Ascending aorta (tissue), 2 donors: ENCODE measurements at places on chromosomes 1 and 21. TPM values are rescaled to one million over a fixed set of nuclear protein-coding genes. Genes with fewer than 3 reads are reported as not detected.

The CAPN2 gene
- total RNA-seq: 178 TPM

DNA sequence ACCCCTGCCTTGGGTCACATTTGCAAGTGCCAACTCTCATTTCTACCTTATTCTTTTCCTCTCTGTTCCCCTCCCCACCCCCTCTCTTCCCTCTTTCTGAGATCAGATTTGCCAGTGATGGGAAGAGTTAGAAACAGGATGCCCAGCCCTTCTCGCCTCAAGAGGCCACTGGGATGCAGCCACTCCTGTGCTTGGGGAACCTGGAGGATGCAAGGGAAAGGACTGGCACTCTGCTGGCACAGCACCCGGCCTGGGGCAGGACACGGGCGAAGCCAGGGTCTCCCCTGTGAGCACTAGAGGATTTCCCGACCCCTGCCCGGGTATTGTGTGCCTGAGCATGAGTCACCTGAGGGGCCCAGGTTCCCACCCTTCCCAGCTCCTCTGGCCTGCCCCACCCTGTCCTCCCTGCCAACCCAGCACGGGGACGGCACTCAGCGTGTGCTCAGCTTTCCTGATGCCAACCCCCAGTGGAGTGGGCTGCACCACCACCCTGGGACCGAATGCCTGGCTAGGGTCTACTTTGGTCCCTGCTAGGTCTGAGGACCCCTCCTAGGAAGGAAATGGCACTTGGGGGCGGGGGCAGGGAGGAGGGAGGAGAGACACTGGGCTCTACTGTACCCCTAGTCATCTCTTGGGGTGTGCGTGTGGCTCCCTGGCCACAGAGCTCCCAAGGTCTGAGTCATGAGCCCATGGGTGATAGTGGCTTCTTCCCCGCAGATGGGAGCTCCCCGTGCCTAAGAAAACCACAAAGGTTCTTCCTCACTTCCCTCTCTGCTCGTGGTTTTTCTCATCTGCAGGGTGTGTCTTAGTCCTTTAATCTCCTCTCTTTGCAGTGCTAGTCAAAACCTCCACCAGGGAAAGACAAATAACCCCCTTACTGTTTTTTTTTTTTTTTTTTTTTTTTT, 12.4 kb downstream of the LMNA start:
- peak overlapping the region; percentile 97 for H3K27ac ChIP-seq
- peaks cover 15% of the 10 kb centered on the region for H3K36me3 ChIP-seq
- peak overlapping the region; percentile 24 for H3K4me3 ChIP-seq
- DNase-seq: peak; percentile 84

The DYNLT5 gene
- total RNA-seq: 1.2 TPM

GRCh38 chr1:61620536-61620935, 104.4 kb downstream of the TM2D1 start:
- no peaks in the 10 kb centered on the region for H3K36me3 ChIP-seq
- DNase-seq: no peak
- H3K4me1 ChIP-seq: no peaks in the 10 kb centered on the region
- no peak overlapping the region for H3K27ac ChIP-seq

DNA sequence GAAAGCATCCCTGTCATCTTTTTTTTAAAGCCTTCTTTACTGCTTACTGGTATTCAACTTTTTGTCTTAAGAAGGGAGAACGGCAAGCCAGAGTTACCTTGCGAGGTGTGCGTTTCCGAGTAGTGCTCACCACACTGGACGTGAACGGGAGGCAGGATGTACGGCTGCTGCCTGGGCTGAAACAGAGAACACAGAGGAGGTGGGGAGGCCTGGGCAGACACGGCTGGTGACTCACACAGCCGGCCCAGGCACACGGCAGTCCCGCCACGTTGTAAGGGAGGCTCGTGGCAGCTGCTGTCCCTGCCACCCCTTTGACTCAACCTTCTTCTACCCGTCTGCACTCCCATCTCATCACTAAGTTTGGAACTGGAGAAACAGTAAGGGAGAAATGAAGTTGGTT, 105.8 kb downstream of the SMYD2 start:
- no peaks in the 10 kb centered on the region for H3K4me1 ChIP-seq
- no peak overlapping the region for H3K27ac ChIP-seq
- H3K36me3 ChIP-seq: peaks cover 33% of the 10 kb centered on the region
- no peak overlapping the region for H3K4me3 ChIP-seq

The IL22RA1 gene
- not detected for total RNA-seq

The ARHGAP30 gene
- total RNA-seq: 14.7 TPM

DNA sequence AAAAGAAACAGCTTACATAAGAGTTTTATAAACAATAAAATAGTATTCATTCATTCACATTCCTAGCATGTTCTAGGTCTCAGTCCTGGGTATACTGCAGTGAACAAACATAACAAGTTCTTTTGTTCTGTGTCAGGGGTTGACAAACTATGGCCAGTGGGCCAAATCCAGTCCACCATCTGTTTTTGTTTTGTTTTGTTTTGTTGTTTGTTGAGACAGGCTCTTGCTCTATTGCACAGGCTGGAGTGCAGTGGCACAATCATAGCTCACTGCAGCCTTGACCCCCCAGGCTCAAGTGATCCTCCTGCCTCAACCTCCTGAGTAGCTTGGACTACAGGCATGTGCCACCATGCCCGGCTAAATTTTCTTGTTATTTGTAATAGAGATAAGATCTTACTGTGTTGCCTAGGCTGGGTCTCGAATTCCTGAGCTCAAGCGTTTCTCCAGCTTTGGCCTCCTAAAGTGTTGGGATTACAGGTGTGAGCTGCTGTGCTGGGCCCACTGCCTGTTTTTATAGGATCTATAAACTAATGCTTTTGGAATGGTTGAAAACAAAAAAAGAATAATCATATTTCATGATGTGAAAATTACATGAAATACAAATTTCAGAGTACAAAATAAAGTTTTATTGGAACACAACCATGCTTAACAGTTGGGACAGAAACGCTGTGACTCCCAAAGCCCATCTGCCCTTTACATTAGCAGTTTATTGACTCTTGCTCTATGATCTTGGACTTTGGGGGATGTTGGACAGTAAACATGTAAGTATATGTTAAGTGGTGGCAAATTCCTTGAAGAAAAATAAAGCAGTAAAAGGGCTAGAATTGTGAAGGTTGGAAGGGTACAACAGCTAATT, 17.9 kb downstream of the CAPZA1 start:
- DNase-seq: no peak
- no peak overlapping the region for H3K4me3 ChIP-seq
- H3K27ac ChIP-seq: no peak overlapping the region
- H3K4me1 ChIP-seq: peaks cover 10% of the 10 kb centered on the region

DNA sequence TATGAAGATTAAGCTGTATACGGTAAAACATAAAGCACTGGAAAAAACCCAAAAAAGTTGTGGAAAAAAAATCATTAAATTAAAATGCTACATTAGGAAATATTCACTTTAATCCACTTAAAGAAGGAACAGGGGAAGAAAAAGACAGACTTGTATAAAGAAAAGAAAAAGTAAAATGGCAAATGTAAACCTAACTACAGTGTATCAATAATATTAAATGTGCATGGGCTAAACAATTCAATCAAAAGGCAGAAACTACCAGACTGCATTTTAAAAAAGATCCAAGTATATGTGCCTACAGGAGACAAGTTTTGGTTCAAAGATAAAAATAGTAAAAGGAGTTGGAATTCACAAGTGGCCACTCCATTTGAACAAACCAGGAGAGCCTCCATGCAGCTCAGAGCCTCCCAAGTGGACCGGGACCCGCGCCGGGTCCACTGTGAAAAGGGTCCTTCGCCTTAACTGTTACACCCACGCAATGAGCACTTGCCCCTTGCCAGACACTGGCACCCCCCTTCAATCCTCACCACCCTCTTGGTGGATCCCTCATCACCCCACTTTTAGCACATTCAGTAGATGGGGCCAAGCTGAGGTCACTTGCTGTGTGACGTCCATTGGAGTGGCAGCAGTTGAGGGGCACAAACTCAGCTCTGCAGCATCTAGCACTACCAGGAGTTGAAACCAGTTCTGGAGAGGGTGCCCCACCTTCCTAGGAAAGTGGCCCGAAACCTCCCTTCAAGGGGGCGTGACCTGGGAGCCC, 898 bp downstream of the C1orf174 start:
- peak overlapping the region; percentile 86 for H3K4me3 ChIP-seq
- no peak for DNase-seq
- H3K27me3 ChIP-seq: no peaks in the 10 kb centered on the region

The ZNF691 gene
- 14.7 TPM for total RNA-seq

GRCh38 chr1:226960256-226960655, 20.2 kb downstream of the COQ8A start:
- DNase-seq: no peak
- no peak overlapping the region for H3K27ac ChIP-seq
- no peaks in the 10 kb centered on the region for H3K4me1 ChIP-seq
- H3K36me3 ChIP-seq: peaks cover 3% of the 10 kb centered on the region
- H3K27me3 ChIP-seq: no peaks in the 10 kb centered on the region
- H3K4me3 ChIP-seq: no peak overlapping the region

The PEAR1 gene
- 39.8 TPM for total RNA-seq

- peaks cover 8% of the 10 kb centered on the region for H3K4me1 ChIP-seq
- no peak overlapping the region for H3K27ac ChIP-seq
Observed at GRCh38 chr1:243754348-243754747, 95.7 kb downstream of the AKT3 start.

GRCh38 chr1:102191723-102192122, 195.0 kb upstream of the OLFM3 start:
- H3K27me3 ChIP-seq: no peaks in the 10 kb centered on the region
- H3K27ac ChIP-seq: no peak overlapping the region
- no peak overlapping the region for H3K4me3 ChIP-seq

The ACTL8 gene
- total RNA-seq: not detected

The RAB3B gene
- total RNA-seq: not detected

- H3K4me1 ChIP-seq: peaks cover 10% of the 10 kb centered on the region
- H3K4me3 ChIP-seq: no peak overlapping the region
- peak overlapping the region; percentile 73 for H3K27ac ChIP-seq
- H3K36me3 ChIP-seq: peaks cover 41% of the 10 kb centered on the region
- H3K27me3 ChIP-seq: no peaks in the 10 kb centered on the region
Observed at GRCh38 chr1:18907917-18908845, 5.8 kb upstream of the ALDH4A1 start.

DNA sequence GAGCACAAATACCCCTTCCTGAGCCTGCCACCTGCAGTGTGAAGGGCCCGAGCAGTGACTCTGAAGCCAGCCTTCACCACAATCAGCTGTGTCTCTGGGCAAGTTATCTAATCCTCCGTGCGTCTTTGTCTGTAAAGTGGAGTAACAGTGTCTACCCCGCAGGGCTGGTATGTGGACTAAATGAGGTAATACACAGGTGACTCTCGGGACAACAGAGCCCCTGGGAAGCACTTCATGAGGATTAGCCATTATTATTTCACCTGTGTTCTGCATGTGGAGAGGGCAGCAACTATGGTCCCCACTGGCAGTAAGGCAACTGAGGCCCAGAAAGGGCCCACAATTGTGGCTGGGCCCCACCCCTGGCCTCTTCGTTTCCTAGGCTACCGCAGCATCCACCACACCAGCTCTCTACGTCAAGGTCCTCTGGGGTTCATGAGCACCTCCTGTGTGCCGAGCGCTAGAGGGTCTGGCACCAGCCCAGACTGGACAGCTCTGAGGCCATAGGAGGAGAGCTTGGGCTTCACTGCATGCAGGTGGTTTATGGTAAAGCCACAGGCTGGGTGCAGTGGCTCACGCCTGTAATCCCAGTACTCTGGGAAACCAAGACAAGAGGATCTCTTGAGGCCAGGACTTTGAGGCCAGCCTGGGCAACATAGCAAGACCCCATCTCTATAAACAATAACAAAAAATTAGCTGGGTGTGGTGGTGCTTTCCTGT, 41.3 kb upstream of the LRP8 start:
- H3K4me1 ChIP-seq: no peaks in the 10 kb centered on the region
- no peaks in the 10 kb centered on the region for H3K36me3 ChIP-seq
- H3K4me3 ChIP-seq: no peak overlapping the region
- H3K27me3 ChIP-seq: no peaks in the 10 kb centered on the region
- DNase-seq: no peak
- H3K27ac ChIP-seq: no peak overlapping the region

- H3K36me3 ChIP-seq: no peaks in the 10 kb centered on the region
- no peaks in the 10 kb centered on the region for H3K27me3 ChIP-seq
- no peak for DNase-seq
- no peak overlapping the region for H3K27ac ChIP-seq
Observed at GRCh38 chr1:200875416-200875815, 2.6 kb downstream of the GPR25 start.

- no peak overlapping the region for H3K27ac ChIP-seq
- H3K4me3 ChIP-seq: no peak overlapping the region
- no peaks in the 10 kb centered on the region for H3K36me3 ChIP-seq
- no peaks in the 10 kb centered on the region for H3K4me1 ChIP-seq
- no peaks in the 10 kb centered on the region for H3K27me3 ChIP-seq
Observed at GRCh38 chr21:17709266-17709611, 96.5 kb upstream of the BTG3 start.

GRCh38 chr1:222643606-222643937, 25.7 kb downstream of the MIA3 start:
- peak overlapping the region; percentile 89 for H3K27ac ChIP-seq
- H3K4me3 ChIP-seq: peak overlapping the region; percentile 83
- DNase-seq: no peak
- no peaks in the 10 kb centered on the region for H3K27me3 ChIP-seq
- H3K36me3 ChIP-seq: peaks cover under 1% of the 10 kb centered on the region

The CELF3 gene
- total RNA-seq: not detected

The HTR6 gene
- not detected for total RNA-seq

GRCh38 chr1:44701141-44701573, 26.6 kb downstream of the ARMH1 start:
- no peak overlapping the region for H3K4me3 ChIP-seq
- DNase-seq: no peak
- H3K36me3 ChIP-seq: no peaks in the 10 kb centered on the region

GRCh38 chr1:48469616-48470480, 2.2 kb downstream of the SPATA6 start:
- no peaks in the 10 kb centered on the region for H3K4me1 ChIP-seq
- DNase-seq: peak; percentile 83
- peak overlapping the region; percentile 93 for H3K27ac ChIP-seq
- H3K27me3 ChIP-seq: no peaks in the 10 kb centered on the region
- peak overlapping the region; percentile 45 for H3K4me3 ChIP-seq
- H3K36me3 ChIP-seq: no peaks in the 10 kb centered on the region

DNA sequence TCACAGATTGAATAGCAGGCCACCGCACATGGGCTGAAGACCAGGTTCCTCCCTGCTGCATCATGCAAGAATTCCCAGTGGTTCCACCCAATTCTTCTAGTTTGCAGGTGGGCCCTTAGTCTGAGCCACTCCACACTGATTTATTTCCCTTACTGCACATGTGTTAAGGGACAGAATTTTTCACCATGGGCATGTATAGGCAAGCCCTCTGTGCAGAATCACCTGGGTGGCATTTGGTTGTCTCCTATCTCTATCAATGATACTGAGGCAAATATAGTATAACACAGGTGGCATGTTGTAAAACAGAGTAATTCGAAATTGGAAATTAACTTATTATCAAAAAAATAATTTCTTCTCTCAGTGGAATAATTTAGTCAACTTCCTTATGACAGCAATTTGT, 1892.4 kb downstream of the NCAM2 start:
- H3K4me1 ChIP-seq: no peaks in the 10 kb centered on the region
- H3K27ac ChIP-seq: no peak overlapping the region

The OR6K3 gene
- total RNA-seq: not detected

GRCh38 chr21:43995521-43996105, 16.5 kb upstream of the TRAPPC10 start:
- H3K27me3 ChIP-seq: no peaks in the 10 kb centered on the region
- H3K4me3 ChIP-seq: no peak overlapping the region
- no peaks in the 10 kb centered on the region for H3K36me3 ChIP-seq
- no peaks in the 10 kb centered on the region for H3K4me1 ChIP-seq
- H3K27ac ChIP-seq: no peak overlapping the region

The TMCO1 gene
- total RNA-seq: 9.9 TPM
